Bronchus fibroblast of lung (primary cell): ENCODE measurements at places on chromosomes 2 and 18. TPM values are rescaled to one million over a fixed set of nuclear protein-coding genes. Genes with fewer than 3 reads are reported as not detected.

The PRKD3 gene
- 22.6 and 31.1 TPM in 2 replicates for total RNA-seq

The CRYBA2 gene
- total RNA-seq: not detected in 2 replicates

The ZNF236 gene
- total RNA-seq: 3.7 and 4.4 TPM in 2 replicates

The POLR1A gene
- total RNA-seq: 15.6 and 16.6 TPM in 2 replicates

The HADHA gene
- 120 and 125 TPM in 2 replicates for total RNA-seq

The ANKRD30BL gene
- total RNA-seq: not detected in 2 replicates

The C2orf80 gene
- total RNA-seq: not detected in 2 replicates

The IL1A gene
- under 0.01 TPM in 1 of 2 replicates, not detected in the other for total RNA-seq

The SAG gene
- total RNA-seq: not detected in 2 replicates

The LCT gene
- total RNA-seq: not detected in 2 replicates

The LPIN1 gene
- 61.8 and 67.4 TPM in 2 replicates for total RNA-seq

The TGFA gene
- not detected in 2 replicates for total RNA-seq

The ADAM23 gene
- 3.4 and 5.5 TPM in 2 replicates for total RNA-seq

The DTNB gene
- total RNA-seq: 5.6 and 5.9 TPM in 2 replicates

The ATP6V1B1 gene
- total RNA-seq: 1.0 and 4.4 TPM in 2 replicates

The MFSD6 gene
- total RNA-seq: 12.1 and 14.7 TPM in 2 replicates

The CCDC85A gene
- 0.15 and 0.34 TPM in 2 replicates for total RNA-seq

The ARHGAP15 gene
- not detected in 2 replicates for total RNA-seq

The STAT4 gene
- total RNA-seq: under 0.01 and 0.15 TPM in 2 replicates

The ASNSD1 gene
- 31.4 and 40.9 TPM in 2 replicates for total RNA-seq

The IL37 gene
- total RNA-seq: not detected in 2 replicates

The KCNE4 gene
- total RNA-seq: 1.9 and 2.0 TPM in 2 replicates

The SLC23A3 gene
- 0.45 and 0.50 TPM in 2 replicates for total RNA-seq

The PCARE gene
- total RNA-seq: not detected in 2 replicates

The BABAM2 gene
- 26.9 and 28.9 TPM in 2 replicates for total RNA-seq

The CPO gene
- not detected in 2 replicates for total RNA-seq

The FN1 gene
- 4,600 and 4,893 TPM in 2 replicates for total RNA-seq

The SPP2 gene
- not detected in 2 replicates for total RNA-seq

The SP9 gene
- total RNA-seq: not detected in 2 replicates

The COX5B gene
- 357 and 436 TPM in 2 replicates for total RNA-seq

The TMEM127 gene
- total RNA-seq: 19.6 and 21.9 TPM in 2 replicates

The SLC8A1 gene
- 11.9 and 15.0 TPM in 2 replicates for total RNA-seq

The CNRIP1 gene
- 61.2 and 62.9 TPM in 2 replicates for total RNA-seq

The AGXT gene
- total RNA-seq: 0.15 TPM in 1 of 2 replicates, not detected in the other

The MAL gene
- not detected in 2 replicates for total RNA-seq

The PSMA8 gene
- not detected in 2 replicates for total RNA-seq

The FAP gene
- 33.3 and 40.7 TPM in 2 replicates for total RNA-seq

The IHH gene
- not detected in 2 replicates for total RNA-seq

The SLC4A3 gene
- total RNA-seq: 1.3 and 1.8 TPM in 2 replicates

The ERMN gene
- not detected in 2 replicates for total RNA-seq

The TUBB8B gene
- not detected in 2 replicates for total RNA-seq

The ABCG8 gene
- not detected in 2 replicates for total RNA-seq
